ENCODE measurements at places on chromosomes 5 and 9. TPM values are rescaled to one million over a fixed set of nuclear protein-coding genes. Genes with fewer than 3 reads are reported as not detected.

The SPATA31C1 gene
- not detected for total RNA-seq

The PCDHB14 gene
- not detected for total RNA-seq

The PFN3 gene
- total RNA-seq: not detected

The ZNG1A gene
- 32.7 TPM for total RNA-seq

The PAEP gene
- total RNA-seq: not detected

The ZNF189 gene
- total RNA-seq: 11.0 TPM

The CHSY3 gene
- not detected for total RNA-seq

The NUTM2G gene
- total RNA-seq: not detected

The PCDHGA1 gene
- total RNA-seq: 0.09 TPM

DNA sequence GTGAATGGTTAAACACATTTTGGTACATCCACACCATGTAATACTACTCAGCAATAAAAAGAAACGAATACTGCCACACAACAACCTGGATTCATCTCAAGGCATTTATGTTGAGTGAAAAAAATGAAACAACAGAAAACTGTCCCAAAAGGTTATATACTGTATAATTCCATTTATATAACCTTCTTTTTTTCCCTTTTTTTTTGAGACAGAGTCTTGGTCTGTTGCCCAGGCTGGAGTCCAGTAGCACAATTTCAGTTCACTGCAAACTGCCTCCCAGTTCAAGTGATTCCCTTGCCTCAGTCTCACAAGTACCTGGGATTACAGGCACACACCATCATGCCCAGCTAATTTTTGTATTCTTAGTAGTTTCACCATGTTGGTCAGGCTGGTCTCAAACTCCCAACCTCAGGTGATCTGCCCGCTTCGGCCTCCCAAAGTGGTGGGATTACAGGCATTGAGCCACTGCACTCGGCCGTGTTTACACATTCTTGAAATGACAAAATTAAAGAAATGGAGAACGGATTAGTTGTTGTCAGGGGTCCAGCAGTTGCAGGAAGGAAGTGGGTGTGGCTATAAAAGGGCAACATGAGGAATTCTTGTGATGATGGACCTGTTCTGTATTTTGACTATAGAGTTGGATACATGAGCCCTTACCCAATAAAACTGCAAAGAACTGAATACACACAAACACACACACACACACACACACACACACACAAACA, 17.4 kb downstream of the PPP6C start:
- no peak overlapping the region for H3K27ac ChIP-seq
- H3K4me1 ChIP-seq: peaks cover 16% of the 10 kb centered on the region
- H3K36me3 ChIP-seq: peaks cover 36% of the 10 kb centered on the region
- no peak overlapping the region for H3K4me3 ChIP-seq

DNA sequence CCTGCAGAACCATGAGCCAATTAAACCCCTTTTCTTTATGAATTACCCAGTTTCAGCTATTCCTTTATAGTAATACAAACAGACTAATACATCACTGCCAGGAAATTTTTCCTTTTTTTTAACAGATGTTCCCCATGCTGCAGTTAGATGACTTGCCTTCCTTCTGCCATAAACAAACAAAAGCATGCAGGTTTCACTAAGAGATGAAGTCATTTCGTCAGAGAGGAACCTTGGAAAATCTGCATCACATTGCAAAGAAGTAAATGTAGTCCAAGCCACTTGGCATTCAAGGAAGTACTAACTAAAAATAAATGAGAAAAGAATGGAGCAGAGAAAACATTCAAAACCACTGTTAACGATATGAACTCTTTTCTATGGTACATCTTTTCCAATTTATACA, 194.1 kb upstream of the EFNA5 start:
- no peak for DNase-seq
- H3K4me1 ChIP-seq: peaks cover 16% of the 10 kb centered on the region
- H3K27me3 ChIP-seq: no peaks in the 10 kb centered on the region
- H3K27ac ChIP-seq: no peak overlapping the region
- H3K4me3 ChIP-seq: no peak overlapping the region

DNA sequence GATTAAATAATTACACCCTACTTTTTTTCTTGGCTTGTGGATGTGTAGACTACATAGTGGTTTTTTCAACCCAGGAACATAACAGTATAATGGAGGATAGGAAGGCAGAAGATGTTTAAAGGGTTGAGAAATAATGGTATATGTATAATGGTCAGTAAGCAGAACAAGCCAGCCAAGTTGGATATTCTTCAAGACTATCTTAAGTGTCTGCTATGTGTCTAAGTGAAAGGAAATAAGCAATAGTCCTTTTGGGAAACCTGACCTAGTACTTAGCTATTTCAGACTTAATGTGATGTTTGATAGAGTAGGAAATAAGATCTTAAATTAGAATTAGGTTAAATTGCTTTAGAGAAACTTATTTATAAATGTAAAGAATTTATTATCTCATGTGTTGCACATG, 85.7 kb downstream of the PTPDC1 start:
- no peak for DNase-seq
- H3K4me3 ChIP-seq: peak overlapping the region; percentile 41
- H3K4me1 ChIP-seq: peaks cover 57% of the 10 kb centered on the region

GRCh38 chr5:178487911-178488600, 102.1 kb downstream of the COL23A1 start:
- peaks cover 2% of the 10 kb centered on the region for H3K4me1 ChIP-seq
- H3K27ac ChIP-seq: no peak overlapping the region
- no peaks in the 10 kb centered on the region for H3K36me3 ChIP-seq
- H3K4me3 ChIP-seq: no peak overlapping the region
- DNase-seq: no peak

GRCh38 chr5:150298701-150299451, 3.8 kb downstream of the ARSI start:
- H3K27me3 ChIP-seq: peaks cover 24% of the 10 kb centered on the region
- no peak overlapping the region for H3K4me3 ChIP-seq
- H3K36me3 ChIP-seq: no peaks in the 10 kb centered on the region
- DNase-seq: no peak
- no peaks in the 10 kb centered on the region for H3K4me1 ChIP-seq

DNA sequence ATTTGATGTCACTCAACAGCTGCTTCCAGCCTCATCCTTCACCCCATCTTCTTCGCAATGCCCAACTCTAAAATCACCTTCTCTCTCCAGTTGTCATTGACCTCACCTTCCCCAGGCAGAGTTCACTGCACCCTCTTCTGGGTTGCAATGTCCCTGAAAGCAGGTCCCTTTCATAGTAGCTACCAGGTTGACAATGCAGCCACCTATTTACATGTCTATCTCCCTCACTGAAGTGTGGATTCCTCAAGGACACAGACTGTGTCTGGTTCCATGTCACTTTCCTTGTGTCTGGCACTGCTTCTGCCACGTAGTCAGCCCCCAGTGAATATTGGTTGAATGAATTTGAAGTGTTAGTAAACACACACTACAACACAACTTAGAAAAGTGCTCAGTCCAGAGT, 445.5 kb upstream of the WWC1 start:
- no peaks in the 10 kb centered on the region for H3K4me1 ChIP-seq
- no peak for DNase-seq
- H3K4me3 ChIP-seq: no peak overlapping the region
- H3K27ac ChIP-seq: no peak overlapping the region

GRCh38 chr5:146426853-146427618, 20.1 kb upstream of the TCERG1 start:
- H3K27ac ChIP-seq: no peak overlapping the region
- H3K4me1 ChIP-seq: peaks cover 6% of the 10 kb centered on the region
- H3K36me3 ChIP-seq: no peaks in the 10 kb centered on the region
- DNase-seq: no peak
- peaks cover 22% of the 10 kb centered on the region for H3K27me3 ChIP-seq

- H3K4me1 ChIP-seq: peaks cover 13% of the 10 kb centered on the region
- H3K36me3 ChIP-seq: peaks cover 13% of the 10 kb centered on the region
- peaks cover 6% of the 10 kb centered on the region for H3K27me3 ChIP-seq
Measured at GRCh38 chr5:95631255-95631958, 11.5 kb downstream of the GPR150 start.

DNA sequence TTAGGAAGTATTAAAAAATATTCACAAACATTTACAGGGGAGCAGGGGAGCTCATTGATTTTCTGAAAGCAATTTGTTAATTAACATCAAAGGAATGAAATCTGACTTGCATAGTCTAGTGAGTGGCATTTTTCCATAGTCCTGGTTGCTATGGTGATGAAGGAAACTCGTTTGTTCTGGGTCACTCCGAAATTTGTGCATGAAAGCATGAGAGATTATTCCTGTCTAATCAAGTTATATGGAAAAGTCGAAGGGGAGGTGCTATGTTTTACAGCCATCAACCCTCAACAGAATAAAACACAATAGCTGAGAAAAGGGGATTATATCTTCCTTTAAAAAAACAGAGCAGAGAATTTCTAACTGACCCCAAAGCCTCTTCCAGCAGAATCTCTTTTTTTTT, 1495.7 kb upstream of the WWC1 start:
- no peak overlapping the region for H3K4me3 ChIP-seq
- H3K36me3 ChIP-seq: no peaks in the 10 kb centered on the region
- H3K4me1 ChIP-seq: no peaks in the 10 kb centered on the region

DNA sequence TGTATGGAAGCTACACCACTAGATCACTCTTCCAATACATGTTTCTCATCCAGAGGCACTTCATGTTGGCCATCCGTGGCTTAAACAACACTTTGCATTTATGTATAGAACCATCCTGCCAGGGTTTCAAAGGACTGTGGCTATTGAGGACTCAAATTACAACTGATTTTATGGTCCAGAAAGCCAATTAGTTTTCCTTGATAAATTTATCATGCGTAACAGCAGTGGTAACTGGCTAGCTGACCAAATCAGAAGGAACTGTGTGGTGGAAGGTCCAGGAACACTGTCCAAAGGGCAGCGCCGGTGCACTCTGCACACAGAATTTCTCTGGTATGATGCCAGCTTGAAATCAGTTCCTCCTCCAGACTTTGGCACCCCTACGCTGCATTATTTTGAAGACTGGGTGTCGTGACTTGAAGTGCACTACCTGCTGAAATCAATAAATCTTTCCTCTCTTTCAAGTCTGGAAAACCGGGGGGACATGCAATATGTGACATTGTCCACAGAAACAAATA, 69.3 kb upstream of the TMEM252 start:
- no peak overlapping the region for H3K27ac ChIP-seq
- H3K27me3 ChIP-seq: peaks cover 14% of the 10 kb centered on the region

DNA sequence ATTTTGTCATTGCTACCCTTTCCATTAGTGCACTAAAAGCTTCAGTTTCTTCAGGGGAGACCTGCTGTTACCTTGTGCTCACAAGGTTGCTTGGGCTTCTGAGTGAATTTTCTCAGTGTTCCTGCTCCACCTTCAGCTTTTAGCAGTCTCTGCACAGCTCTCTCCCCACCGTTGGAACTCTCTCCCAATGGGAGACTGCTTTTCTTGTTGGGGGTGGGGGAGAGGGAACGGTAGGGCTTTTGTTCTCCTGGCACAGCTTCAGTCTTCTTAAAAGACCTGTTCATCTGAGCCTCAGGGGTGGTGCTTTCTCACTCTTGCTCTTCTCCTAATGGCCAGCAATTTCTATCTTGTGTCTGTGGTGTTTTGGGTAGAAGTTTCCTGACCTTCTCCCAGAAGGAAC, 915.7 kb downstream of the EFNA5 start:
- H3K36me3 ChIP-seq: no peaks in the 10 kb centered on the region
- no peak overlapping the region for H3K27ac ChIP-seq
- no peak overlapping the region for H3K4me3 ChIP-seq

Data from activated T-helper 2 cell treated with anti-CD3 and anti-CD28 coated beads, Interferon-gamma antibody, Interleukin-2, Interleukin-4, amounts not matched to agents 10 μg/mL and 5 μg/mL and 100 μg/mL, durations not matched to agents 14 hours and 24 hours and 36 hours (primary cell).